ENCODE measurements at places on chromosomes 6 and 20.

GRCh38 chr6:142819603-142820337 lies 125.2 kb downstream of the HIVEP2 start:
- no peak for DNase-seq

DNA sequence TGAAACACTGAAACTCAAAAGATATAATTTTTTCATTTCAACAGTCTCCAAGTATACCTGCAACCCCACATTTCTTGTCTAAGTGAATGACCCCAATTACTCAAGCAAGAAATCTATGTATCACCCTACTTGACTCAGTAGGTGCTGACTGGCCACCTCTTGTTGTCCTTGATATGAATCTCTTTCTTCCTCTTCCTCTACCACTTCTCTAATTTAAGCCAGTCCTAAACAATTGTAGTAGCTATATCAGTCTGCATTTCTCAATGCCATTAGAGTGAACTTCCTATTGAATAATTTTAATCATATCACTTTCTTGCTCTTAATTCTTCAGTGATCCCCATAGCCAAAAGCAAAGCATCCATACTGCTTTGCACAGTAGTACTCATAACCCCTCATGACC lies 93.2 kb downstream of the NKAIN2 start:
- no peak for DNase-seq

GRCh38 chr20:62916703-62917476 lies 9.4 kb downstream of the DIDO1 start:
- DNase-seq = no peak

- no peak for DNase-seq
These were observed 61.0 kb downstream of the ARHGAP18 start for GRCh38 chr6:129648819-129649491.

GRCh38 chr20:2141600-2142575 lies 40.3 kb downstream of the STK35 start:
- DNase-seq = no peak

DNA sequence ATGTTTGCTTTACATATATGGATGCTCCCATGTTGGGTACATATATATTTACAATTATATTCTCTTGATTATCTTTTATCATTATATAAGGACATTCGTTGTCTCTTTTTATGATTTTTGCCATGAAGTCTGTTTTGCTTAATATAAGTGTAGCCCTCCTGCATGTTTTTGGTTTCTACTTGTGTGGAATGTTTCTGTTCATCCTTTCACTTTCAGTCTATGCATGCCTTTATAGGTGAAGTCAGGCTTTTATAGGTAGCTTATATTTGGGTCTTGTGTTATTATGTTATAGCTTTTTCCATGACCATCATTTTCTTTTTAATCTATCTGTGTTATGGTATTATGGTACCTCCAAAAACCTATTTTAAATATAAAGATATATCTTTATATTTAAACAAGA lies 612.5 kb upstream of the HS3ST5 start:
- no peak for DNase-seq

- no peak for DNase-seq
These were observed 48.9 kb upstream of the ARG1 start for GRCh38 chr6:131523988-131524673.

GRCh38 chr6:106214531-106214930 lies 111.0 kb downstream of the ATG5 start:
- no peak for DNase-seq

DNA sequence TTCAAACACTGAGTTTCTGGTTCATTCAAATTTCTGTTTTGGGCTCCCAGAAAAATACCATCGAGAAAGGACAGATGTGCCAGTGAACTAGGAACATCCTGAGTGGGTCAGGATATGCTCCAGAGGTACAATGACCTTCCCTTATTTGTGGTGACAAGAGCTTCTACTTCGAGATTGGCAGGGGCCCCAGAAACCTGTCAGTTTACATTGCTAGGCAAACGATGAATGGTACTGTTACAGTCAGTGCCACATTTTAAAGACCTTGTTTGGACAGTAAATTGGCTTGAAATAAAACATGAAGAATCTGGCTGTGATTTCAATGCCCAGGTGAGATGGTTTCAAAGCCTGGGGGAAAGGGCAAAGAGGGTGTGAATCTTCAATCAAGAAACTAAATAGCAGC lies 454.5 kb upstream of the ID4 start:
- no peak for DNase-seq

DNA sequence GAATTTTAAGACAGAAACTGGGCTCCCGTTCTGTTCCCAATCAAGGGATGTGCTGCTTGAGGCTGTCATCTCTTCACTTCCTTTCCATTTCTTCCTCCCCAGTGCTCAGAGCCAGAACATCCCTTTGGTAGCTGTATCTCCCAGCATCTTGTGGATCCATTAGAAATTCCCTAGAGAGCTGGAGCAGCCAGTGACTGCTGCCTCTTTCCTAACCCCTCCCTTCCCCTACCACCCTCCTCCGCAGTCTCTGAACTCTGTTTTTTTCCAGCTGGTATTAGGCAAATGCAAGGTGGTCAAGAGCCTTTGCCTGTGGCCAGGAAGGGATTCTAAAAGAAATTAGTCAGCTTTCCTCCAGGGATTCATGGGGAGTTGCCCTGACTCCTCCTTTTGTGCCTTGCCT lies 208.0 kb downstream of the EYA2 start:
- DNase-seq = no peak

DNA sequence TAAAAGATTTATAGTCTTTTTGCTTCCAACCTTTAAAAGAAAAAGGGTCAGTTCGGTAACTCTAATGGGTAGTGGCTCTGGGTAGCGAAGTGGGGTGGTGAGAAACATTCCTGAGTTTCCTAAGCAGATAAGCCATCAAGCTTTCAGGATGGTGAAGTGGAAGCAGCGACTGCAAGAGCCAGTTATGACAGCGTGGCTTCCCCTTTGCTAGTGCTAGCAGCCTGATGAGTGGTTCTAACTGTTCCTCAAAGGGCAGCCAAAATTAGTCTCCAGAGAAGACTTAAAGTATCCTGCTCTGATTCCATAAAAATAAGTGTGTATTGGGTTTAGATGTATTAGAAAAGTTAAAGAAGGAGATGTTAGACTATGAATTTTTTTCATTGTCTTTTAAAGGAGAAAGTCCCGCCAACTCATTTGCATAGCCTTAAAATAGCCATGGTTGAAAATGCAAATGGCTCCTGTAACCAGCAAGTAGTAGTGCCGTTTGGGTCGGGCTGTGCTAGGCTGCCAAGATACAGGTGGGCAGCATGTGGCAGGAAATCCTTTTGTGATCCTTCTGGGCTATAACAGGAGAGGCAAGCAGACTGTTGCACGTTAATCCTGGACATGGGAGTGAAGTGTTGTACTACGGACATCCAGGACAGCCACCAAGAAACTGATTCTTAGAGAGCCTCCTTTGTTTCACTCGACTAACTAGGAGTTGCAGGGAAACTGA lies 18.0 kb downstream of the ELOVL2 start:
- no peak for DNase-seq

GRCh38 chr20:46438156-46438750 lies 31.8 kb upstream of the ELMO2 start:
- no peak for DNase-seq

DNA sequence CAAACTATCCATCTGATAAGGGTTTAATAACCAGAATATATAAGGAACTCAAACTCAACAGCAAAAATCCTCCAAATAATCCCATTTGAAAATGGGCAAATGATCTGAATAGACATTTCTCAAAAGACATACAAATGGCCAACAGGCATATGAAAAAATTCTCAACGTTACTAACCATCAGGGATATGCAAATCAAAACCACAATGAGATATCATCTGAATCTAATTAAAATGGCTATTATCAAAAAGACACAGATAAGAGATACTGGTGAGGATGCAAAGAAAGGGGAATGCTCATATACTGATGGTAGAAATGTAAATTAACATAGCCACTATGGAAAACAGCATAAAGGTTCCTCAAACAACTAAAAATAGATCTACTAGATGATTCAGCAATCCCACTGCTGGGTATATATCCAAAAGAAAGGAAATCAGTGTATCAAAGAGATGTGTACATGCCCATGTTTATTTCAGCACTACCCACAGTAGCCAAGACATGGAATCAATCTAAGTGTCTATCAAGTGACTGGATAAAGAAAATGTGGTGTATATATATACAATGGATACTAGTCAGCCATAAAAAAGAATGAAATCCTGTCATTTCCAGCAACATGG lies 6.1 kb upstream of the BRD2 start:
- no peak for DNase-seq

- DNase-seq = no peak
These were observed 379.0 kb upstream of the FLRT3 start for GRCh38 chr20:14716351-14716801.

DNA sequence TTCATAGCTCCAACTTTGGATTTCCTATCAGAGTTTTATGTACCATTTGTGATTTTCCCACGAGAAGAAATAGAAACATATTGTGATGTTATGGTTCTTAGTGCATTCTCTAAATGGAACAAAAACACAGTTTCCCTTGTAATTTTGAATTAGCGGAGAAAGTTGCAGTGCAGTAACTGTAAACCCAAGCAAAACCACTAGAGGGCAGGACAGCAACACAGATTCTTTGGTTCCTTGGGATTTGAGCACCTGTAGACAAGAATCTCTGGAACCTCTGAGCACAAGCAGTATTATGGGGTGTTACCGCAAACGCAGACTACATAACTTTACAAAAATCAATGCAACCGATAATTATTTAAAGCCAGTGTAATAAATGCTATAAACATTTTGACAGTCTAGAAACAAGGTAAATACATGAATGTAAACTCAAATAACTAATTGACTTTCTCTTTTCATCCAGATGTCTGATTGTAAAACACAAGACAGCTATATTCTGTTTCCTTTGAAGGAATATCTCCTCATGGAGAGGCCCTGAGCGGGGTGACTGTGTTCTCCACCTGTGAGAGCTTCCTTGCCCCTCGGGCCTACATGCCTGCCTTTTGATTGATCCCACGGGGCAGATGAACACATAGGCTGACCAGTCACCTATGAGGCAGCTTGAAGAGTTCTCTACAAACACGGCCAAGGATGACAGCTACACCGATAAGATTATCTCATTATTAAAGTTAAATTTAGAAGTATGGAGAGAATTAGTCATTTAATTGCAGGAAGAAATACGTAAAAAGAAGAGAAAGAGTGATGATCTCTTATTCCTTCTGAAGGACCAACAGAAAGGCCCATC lies 67.5 kb upstream of the COL21A1 start:
- no peak for DNase-seq

- DNase-seq = no peak
These were observed 213.2 kb upstream of the NT5E start for GRCh38 chr6:85236636-85237035.

DNA sequence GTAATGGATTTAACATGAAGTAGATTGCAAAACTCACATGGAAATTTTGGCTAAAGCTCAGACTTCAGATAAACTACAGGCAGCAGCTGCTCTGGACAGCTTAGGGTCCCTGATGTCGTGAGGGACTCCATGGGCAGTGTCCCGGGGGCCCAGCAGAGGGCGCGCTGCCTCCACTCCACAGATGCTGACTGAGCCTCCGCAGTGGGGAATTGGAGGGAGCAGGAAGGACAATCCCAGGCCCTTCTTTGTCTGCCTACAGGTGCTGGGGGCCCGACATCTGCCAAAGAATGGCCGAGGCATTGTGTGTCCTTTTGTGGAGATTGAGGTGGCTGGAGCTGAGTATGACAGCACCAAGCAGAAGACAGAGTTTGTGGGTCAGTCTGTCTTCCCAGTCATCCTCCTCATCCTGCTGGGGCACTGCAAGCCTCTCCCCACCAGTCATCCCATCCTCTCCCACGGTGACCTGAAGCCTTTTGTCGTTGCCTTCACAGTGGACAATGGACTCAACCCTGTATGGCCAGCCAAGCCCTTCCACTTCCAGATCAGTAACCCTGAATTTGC lies 35.9 kb downstream of the PLCG1 start:
- peak; percentile 48 for DNase-seq

GRCh38 chr6:31582230-31582643 lies at the start of gene LTB:
Gene LTB, minus strand, starts transcription at chr6:31582424. Its CDS starts 7 bp downstream, at chr6:31582417.
- DNase-seq = no peak

GRCh38 chr20:44309763-44310663 lies 989 bp downstream of the FITM2 start:
- DNase-seq = no peak

GRCh38 chr6:46715141-46715540 lies 20.0 kb downstream of the PLA2G7 start:
- no peak for DNase-seq

- DNase-seq = no peak
These were observed 628.0 kb downstream of the EPHA7 start for GRCh38 chr6:92791403-92791802.

DNA sequence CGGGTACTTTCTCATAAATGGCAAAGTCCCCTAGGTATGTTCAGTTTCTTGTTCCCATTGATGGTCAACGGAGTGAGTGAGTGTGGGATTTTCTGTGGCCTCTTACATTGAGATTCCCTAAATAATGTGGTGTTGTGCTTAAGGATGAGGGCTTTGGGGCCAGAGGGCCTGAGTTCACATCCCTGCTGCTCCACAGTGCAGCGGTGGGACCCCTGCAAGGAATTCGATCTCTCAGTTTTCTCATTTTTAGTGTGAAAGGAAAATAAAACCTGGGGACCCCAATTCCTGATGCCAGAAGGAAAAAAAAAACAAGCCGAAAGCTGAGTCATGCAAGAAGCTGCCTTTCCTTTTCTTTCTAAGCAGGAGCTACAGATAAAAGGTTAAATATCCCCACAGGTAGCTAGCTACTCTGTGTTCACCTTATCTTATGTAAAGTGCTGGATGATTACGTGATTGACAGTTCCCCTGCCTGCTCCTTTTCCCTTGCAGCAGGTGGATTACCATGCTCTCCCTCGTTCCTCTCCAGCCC lies 120.2 kb upstream of the CLDN20 start:
- DNase-seq = no peak

DNA sequence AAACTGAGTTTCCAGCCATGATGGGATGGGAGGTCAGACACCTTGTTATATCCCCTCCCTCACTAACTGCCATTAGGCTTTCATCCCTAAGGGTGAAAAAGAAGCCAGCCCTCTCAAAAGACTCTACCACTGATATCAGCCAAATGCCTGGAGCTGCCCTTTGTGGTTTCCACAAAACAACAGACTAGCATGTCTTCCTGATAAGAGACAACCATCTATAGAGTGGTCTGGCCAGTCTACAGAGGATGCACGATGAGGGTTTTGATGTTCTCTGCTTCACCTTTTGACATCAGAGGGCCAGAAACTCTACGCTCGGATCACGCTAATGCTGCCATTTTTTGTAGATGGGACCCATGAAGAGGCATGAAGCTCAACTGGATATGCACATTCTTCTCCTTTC lies 61.7 kb upstream of the ARHGAP18 start:
- no peak for DNase-seq

DNA sequence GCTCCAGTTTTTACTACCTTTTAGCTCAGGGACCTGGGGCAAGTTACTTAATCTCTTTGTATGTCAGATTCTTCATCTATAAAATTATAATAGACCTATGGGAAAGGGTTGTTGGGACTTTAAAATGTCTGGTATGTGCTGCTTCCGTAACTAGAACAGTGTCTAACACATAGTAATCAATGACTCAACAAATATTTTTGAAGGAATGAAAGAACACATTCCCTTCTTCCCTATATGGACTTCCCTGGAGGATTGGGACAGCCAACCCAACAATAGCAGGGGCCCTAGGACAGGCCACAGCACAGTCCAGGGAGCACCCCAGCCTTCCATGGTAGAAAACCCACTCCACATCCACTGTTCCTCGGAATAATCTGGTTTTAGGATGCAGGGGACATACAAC lies 50.7 kb upstream of the TPD52L1 start:
- no peak for DNase-seq

GRCh38 chr6:3229566-3230178 lies 2.2 kb upstream of the TUBB2B start:
- no peak for DNase-seq

Data from stimulated activated CD8-positive, alpha-beta memory T cell treated with anti-CD3 and anti-CD28 coated beads, Interleukin-4, amount 100 ng/mL, for 4 hours (primary cell).